NCI-H187 (cell line): ENCODE measurements at places on chromosomes 2 and 18.

GRCh38 chr2:123906361-123906760 is 118.7 kb upstream of the CNTNAP5 start:
- no peak for DNase-seq

GRCh38 chr18:24396082-24396633 is 1.5 kb downstream of the OSBPL1A start:
- no peak for DNase-seq

DNA sequence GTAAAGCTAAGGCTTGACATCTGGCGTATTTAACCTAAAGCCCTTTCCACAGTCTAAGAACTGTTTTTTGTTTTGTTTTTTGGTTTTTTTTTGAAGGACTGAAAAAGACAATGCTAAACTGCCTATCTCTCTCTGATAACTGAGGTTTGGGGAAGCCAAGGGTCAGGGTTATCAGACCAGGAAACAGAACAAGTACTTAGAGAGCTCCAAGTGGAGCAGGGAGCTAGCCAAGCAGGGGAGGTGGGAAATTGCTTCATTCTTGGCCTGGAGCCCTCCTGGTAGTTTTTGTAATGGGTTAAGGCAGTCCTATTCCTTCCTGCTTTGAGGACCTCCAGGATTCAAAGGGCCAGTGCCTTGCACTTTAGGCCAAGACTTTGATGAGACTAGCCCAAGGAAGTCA is 154.3 kb upstream of the LTBP1 start:
- DNase-seq, result no peak

DNA sequence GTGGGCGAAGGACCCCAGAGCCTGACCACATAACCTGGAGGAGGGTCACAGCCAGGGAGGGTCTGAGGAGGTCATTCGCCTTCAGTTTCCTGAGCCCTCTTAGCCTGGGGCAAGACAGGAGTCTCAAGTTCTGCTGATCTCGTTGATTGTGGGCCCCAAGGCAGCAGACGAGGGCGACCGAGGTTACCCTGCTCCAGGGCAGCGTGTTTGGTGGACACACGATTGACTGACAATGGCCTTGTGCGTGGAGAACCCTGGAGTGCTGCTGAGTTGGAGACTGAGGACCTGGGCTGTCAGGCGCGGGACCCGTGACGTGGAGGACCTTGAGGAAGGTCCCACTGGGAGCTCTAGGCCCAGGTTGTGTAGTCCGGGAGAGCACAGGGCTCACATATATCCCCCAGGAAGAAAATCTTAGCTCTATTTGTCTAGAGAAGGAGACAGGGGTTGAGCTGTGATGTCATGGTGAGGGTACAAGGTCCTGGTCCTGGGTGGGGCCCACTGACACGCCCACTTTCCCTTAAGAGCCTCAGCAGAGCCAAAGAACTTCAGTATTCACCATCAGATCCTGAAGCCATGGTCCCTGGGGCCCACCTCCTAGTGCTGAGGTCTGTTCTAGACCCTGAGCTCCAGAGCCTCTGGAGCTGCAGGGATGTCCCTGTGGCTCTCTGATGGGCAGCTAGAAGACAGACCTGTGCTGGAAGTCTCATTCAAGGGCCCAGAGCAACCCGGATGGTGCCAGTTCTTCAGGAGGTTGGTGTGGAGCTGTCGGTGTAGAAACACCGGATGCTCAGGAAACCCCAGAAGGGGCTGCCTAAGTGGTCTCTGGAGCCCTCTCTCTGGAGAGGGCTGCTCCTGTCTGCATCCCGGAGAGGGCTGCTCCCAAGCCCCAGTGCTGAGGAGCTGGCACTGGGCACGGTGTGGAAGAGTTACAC is 53.1 kb downstream of the DYSF start:
- DNase-seq, result no peak

DNA sequence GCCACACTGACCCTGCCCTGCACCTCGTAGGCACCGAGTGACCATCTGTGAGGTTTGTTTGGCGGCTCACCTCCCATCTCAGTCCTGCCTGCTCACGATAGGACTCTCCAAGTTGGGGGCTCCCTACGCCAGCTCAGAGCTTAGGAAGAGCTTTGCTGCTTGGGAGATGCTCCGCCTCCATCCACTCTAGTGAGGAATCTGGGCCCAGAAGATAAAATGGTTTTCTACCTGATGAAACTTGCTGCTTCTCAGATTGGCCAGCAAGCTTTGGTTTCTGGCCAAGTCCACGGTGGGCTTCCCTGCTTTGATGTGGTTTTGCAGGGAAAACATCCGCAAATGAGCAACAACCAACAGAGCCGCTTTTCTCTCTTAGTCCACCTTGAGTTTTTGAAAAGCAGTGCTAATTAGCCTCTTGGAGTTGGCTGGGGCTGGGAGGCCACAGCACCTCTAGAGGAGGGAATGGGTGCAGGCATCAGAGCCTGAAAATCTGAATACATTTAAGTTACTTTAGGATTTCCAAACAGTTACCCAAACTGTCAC is 42.2 kb downstream of the THNSL2 start:
- DNase-seq, result no peak

- no peak for DNase-seq
Measured at GRCh38 chr2:75602724-75603342, 42.1 kb upstream of the EVA1A start.

GRCh38 chr18:2368102-2368501 is 203.2 kb downstream of the METTL4 start:
- DNase-seq, result no peak

- no peak for DNase-seq
Measured at GRCh38 chr2:26640781-26641564, at the start of gene CIB4. Gene CIB4, minus strand, starts transcription at chr2:26641366. Its CDS starts 52 bp downstream, at chr2:26641314.

- no peak for DNase-seq
Measured at GRCh38 chr2:222355860-222356259, 57.1 kb upstream of the PAX3 start.

DNA sequence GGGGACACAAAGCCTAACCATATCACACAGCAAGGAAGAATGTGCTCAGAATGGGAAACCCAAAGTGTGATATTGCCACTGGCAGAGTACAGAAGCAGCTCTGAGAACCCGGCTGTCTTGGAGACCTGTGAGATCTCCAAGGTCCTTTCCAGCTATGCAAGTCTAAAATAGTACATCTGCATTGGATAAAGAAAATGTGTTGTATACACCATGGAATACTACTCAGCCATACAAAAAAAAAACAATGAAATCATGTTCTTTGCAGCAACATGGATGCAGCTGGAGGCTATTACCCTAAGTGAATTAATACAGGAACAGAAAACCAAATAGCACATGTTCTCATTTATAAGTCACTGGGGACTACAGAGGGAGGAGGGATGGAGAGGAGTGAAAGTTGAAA is 36.5 kb upstream of the RFX8 start:
- no peak for DNase-seq

GRCh38 chr2:228548230-228548629 is 366.7 kb upstream of the SPHKAP start:
- DNase-seq, result no peak

DNA sequence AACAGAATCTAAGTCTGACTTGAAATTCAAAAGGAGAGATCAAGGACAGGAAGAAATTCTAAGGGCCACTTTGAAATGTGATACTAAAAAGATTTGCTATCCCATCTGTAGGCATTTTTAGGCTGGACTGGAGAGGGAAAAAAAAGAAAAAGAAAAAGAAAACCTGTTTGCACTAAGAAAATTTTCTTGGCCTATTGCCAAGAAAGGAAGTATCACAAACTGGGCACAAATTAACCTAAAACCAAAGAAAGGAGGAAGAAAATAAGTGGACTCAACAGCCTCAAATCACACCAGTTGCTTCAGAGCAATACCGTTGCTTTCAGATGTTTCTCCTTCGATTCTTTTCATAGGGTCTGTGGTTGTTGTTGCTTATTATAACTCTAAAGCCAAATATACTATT is 287.9 kb upstream of the VRK2 start:
- DNase-seq, result no peak

DNA sequence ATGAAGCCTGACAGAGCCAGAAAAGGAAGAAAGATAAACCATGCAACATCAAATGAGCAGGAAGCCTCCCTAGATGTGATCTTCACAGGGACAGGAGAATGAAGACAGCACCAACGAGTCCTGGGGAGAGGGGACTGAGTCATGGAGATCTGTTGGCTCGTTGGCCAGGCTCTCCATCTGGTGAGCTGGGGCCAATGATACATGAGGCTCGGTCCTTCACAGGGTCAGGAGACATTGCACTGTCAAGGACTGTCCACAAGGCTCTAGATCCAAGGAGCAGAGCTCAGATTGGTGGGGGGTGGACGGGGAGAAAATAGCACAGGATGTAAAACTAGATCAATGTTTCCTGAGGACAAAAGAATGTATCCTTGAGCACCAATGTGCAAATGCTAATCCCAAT is 735 bp downstream of the CD207 start:
- DNase-seq, result no peak

GRCh38 chr2:2664989-2665833 is 334.1 kb upstream of the MYT1L start:
- no peak for DNase-seq

- DNase-seq, result no peak
Measured at GRCh38 chr18:21896732-21897336, 156.2 kb downstream of the MIB1 start.

- no peak for DNase-seq
Measured at GRCh38 chr2:208015475-208015874, 9.9 kb downstream of the PLEKHM3 start.

DNA sequence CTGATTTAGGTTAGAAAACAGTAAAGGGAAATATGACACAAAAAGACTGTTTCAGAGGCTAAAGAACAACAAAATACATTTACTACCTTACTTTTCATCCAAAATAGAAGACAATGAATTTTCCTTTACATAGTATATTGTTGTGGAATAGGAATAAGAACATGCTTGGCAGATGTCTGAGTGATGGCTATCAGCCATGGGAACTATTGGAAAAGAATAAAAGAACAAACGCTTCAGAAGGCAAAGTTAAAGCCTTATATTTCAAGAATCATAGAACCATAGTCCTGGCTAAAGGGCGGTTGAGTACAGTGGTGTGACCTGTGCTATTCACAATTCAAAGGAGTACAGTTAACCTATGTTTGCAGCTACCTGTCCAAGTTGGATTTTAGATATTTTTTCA is 73.9 kb upstream of the NRXN1 start:
- DNase-seq, result no peak

DNA sequence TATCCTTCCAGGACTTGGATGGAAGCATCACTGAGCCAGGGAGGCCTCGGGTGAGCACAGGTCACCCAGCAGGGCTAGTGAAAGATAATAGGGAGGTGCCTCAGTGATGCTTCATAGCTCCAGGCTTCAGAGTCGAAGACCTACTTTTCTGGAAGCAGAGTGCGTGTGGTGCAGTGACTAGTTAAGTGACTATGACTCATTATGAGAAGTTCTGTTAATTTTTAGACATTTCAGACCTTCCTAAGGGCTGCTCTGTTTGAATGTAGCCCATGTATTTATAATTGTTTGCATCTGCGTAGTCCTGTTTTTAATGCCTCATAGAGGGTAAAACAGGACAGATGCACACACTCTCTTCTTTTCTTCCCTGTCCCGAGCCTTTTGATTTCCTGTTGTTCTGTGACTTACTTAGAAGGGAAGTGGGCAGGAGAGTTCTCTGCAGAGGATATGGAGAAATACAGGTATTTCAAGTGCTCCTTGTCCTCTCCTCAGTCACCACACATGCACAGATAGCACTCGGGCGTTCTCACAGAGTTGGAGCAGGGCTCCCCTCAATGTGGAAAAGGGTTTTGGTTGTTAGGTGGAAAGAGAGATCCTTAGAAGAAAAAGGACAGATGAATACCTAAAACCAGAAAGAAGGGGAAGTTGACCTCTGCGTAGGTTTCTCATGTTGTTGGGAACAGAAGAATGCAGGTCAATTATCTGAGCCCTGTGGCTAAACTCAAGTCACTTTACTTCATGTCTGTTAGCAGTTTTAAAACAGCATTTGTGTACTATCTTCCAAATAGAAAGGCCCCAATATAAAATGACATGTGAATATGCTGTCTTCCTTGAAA is 34.7 kb downstream of the RALB start:
- no peak for DNase-seq

DNA sequence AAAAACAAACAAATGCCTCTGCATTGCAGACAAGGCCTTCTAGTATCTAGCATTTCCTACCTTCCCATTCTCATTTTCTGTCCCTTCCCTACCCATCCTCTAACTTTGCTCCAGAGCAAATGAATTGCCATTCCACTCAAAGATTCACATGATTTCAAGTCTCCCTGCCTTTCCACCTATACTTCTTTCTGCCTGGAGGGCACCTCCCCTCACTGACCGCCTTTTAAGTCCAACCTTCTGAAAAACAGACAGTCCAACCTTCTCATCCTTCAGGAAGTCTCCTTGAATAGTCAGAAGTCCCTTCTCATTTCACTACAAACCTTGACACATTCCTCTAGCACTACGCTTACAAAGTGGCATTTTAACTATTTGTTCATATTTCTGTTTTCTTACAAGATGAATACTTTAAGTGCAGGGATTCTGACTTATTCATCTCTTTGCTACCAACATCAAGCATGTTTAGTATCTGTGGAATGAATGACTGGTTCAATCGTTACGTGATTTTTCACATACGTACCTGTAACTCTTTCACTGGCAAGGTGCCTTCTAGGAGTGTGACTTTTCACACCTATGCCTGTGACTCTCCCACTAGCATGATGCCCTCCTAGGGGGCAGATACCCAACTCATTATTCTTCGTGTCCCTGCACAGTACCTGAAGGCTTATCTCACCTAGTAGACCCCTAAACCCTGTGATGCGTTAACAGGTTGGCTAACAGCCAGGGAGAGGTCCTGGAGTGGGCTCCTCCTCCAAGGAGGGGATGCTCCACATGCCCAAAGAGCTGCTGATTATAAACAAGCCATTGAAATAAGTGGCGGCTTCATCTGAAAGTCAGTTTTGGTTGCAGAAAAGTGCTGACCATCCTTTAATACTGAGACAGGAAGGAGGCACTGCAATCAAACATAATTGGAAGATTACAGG is 356.2 kb downstream of the MYCN start:
- DNase-seq, result no peak

DNA sequence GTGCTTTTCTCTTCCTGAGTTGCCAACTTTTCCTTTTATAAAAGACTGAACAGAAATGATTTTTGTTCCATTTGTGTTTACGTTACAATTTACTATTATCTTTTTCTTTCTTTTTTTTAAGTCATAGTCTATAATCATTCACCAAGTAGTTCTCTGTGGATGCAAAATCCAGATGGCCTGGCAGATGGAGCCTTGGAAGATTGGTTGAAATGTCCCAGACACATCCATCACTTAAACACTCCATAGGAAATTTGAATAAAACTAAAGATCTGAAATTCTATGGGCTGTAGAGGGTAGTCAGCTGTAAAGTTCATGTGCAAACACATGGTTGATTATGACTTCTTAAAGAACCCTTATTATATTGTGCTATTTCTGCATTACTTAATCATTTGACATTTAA is 164.8 kb upstream of the DOCK10 start:
- DNase-seq, result no peak
